ENCODE measurements at places on chromosomes 5 and 9.

DNA sequence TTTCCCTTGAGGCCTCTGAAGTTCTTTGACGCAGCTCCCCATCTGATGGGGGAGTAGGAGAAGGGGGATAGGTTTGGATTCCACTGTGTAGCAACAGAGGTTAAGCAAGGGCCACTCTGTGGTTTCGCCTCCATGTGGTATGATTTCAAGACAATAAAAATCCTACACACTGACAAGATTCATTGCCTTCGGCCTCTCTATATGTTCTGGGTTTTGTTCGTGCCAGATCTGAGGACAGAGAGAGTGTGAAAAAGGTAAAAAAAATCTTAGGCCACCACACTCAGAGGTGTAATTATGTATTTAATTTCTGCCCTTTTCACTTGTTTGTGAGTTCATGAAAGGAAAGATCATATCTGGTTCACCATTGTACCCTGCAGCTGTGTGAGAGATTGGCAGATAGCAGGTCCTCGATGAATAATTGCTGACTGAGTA, 715.2 kb upstream of the ZNF608 start:
- DNase-seq = no peak

DNA sequence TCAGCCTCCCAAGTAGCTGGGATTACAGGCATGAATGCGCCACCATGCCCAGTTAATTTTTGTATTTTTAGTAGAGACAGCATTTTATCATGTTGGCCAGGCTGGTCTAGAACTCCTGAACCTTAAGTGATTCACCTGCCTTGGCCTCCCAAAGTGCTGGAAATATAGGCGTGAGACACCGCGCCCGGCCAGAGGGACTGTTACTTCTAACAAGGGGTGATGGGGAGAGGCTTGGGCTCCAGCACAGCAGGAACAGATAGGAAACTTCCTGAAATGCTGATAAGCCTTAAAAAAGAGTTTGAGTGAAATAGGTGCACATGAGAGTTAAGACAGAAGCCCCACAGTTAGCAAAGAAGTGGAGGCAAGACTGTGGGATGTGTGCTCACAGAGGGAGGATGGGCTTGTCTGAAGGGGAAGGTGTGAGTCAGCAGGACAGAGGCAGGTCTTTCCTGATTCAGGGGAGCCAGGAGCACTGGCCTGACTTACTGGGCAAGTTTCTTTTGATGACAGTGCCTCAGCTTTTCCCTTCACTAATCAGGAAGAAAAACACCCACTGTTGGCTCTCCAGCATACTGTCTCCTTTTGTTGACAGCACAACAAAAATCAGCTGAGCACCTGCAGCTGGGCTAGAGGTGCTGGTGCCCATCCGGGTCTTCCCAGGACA, 68.4 kb downstream of the RAD23B start:
- no peak for DNase-seq

- DNase-seq = no peak
Observed at GRCh38 chr5:87099968-87100367, 167.7 kb upstream of the RASA1 start.

DNA sequence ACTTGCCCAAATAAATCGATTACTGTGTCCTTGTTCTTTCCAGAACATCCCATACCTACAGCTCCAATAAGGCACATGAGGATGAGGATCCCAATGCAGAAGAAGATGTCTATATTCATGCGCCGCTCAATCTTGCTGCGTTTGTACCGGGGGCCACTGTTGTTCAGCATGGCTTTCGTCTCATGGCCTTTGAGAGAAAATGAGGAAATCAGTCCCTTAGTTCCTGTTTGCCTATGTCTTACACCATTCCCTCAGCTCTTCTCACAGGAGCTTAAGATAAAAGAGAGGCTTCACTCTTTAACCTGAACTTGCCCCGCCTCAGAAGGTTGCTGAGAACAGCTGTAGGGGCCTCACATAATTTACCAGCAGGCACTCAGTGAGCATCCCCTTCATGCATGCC, 211.6 kb downstream of the ATP10B start:
- DNase-seq = peak; percentile 21

- DNase-seq = no peak
Observed at GRCh38 chr5:154388842-154389241, 57.0 kb upstream of the SAP30L start.

- DNase-seq = peak; percentile 90
Observed at GRCh38 chr9:128438343-128439109, 17.3 kb upstream of the ODF2 start.

Data from Kasumi-1 (cell line).